Erythroblast (primary cell): ENCODE measurements at places on chromosomes 5 and 9.

DNA sequence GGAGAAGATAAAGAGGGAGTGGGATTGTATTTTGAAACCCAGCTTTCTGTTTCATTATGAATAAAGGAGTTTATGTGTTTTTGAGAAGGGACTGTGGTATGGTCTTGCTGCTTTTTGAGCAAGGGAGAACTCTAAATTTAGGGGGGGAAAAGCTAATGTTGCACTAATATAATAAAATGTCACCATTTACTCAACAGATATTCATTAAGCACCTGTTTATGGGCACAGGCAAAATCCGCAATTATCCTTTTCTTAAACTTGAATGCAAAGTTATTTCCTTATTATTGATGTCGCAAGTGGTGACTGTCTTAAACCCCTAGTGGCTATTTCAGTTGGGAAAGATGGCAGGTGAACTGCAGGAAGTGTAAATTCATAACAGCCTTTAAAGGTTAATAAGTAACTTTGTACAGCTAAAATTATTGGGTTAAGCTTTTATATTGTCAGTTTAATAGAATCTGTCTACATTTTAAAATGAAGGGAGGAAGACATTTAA is 1.5 kb downstream of the CDC42SE2 start:
- DNase-seq = peak; percentile 74

DNA sequence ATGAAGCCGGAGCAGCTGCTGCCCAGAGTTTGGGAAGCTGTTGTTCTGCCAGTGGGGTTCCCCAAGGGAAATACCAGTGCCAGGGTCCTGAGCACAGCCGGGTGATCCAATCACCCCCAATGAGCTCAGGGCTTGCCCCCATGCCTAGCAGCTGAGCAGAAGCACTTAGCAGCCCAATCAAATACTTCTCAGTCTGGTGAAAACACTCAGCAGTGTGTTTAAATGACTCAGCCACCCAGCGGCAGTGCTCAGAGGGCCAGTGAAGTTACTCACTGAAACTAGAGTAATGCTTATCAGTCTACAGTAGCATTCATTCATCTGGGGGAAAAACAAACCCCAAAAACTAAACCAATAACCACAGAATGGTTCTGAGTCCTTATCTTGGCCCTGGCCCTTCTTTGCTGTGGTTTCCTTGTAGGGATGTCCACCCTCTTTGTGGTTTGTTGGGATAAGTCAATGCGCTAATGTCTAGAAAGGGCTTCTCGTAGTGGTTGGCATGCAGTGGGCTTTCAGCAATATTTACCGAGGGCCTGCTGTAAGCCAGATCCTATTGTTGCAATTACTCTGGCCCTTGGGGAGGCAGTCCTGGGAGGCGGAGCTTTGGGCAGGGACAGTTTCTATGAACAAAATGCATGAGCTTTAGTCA is 43.1 kb downstream of the LHX2 start:
- no peak for DNase-seq

- DNase-seq = no peak
These were observed 92.2 kb upstream of the SLC30A5 start for GRCh38 chr5:69001627-69002026.

DNA sequence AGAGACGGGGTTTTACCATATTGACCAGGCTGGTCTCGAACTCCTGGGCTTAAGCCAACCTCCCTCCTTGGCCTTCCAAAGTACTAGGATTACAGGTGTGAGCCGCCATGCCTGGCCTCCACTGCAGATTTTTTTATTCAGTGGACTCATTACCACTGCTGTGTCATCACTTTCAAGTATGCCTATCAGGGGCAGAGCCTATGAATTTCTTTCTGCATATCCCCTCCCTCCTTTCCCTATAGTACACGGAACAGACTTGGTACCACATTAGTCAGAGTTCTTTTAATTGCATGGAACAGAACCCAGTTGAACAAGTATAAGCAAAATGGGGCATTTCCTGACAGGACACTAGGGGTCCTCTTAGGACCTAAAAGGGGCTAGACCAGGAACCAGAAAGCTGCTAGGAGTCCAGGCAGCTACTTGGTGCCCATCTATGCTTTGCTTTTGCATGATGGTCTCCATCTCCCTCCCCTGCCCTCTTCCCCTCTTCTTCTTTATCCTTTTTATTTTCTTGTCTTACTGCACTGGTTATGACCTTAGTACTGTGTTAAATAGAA is 5.8 kb downstream of the BSPRY start:
- DNase-seq = peak; percentile 68

GRCh38 chr5:10836986-10837385 is 76.0 kb upstream of the DAP start:
- no peak for DNase-seq

- DNase-seq = no peak
These were observed 297.3 kb upstream of the RASA1 start for GRCh38 chr5:86970361-86970760.

DNA sequence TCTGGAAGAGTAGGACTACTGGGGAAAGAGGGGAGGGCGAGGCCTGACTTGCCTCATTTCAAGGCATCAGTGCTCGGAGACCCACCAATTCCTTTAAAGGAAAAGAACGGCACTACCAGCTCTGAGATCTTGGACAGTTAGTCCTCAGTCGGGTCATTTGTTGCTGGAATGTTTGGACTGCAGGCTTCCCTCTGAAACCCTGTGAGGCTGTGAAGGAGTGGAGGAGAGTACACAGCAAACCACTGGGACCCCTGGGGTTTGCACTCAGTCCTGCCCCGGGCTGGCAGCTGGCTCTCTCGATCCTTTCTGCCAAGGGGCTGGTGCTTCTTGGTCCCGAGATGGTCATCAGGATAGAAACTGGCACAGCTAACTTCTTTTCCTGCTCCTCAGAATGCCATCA is 194.5 kb downstream of the TRIO start:
- DNase-seq = no peak

- no peak for DNase-seq
These were observed 5.5 kb upstream of the TNFSF15 start for GRCh38 chr9:114811301-114811700.

DNA sequence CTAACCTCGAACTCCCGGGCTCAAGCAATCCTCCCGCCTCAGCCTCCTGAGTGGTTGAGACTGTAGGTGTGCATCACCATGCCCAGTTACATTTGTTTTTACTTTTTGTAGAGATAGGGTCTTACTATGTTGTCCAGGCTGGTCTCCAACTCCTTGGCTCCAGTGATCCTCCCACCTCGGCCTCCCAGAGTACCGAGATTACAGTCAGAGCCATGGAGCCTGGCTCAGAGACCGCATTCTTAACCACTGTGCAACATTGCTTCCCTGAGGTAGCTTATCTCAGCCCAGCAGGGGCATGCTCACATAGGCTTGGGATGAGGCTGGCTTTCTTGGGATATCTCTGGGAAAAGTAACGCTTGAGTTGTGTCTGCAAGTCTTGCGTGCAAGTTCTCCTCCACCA is 99.7 kb downstream of the SPRY4 start:
- DNase-seq = no peak

GRCh38 chr5:171595401-171595800 is 176.0 kb downstream of the FGF18 start:
- DNase-seq = no peak

- DNase-seq = no peak
These were observed 30.4 kb downstream of the AHRR start for GRCh38 chr5:351921-352245.

DNA sequence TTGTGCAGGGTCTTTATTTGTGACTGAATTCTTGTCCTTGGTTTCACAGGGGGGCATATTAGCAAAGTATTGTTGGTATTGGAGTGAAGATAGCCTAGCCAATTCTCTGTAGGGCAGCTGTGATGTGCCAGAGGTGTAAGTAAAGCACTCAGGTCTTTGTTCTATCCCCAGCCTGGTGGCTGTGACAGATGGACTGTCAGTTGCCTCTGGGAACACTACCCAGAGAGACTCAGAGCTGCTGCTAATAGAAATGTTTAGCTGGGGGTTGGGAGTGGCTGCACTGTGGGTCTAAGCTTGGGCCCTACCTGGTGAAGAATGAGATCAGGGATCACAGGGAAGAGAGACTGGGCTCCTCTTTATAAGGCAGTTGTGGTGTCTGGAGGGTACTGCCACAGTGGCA is 1006.5 kb upstream of the TYRP1 start:
- DNase-seq = no peak

- DNase-seq = no peak
These were observed 3.5 kb downstream of the GBA2 start for GRCh38 chr9:35745569-35745968.

GRCh38 chr5:130773813-130774212 is 391.2 kb downstream of the HINT1 start:
- no peak for DNase-seq

GRCh38 chr5:34865091-34865490 is 26.1 kb downstream of the TTC23L start:
- DNase-seq = no peak

GRCh38 chr5:80211327-80211726 is 44.5 kb downstream of the SERINC5 start:
- no peak for DNase-seq
